Esophagus squamous epithelium (tissue), 5 donors: ENCODE measurements at places on chromosomes 6 and 20. TPM values are rescaled to one million over a fixed set of nuclear protein-coding genes. Genes with fewer than 3 reads are reported as not detected.

NOX3 gene
- total RNA-seq: not detected

TRIM31 gene
- total RNA-seq: not detected

- no peak for DNase-seq
Observed at GRCh38 chr6:119395192-119395591, 45.6 kb upstream of the MAN1A1 start.

- DNase-seq: no peak
Observed at GRCh38 chr6:148426317-148426977, 83.8 kb downstream of the SASH1 start.

GRCh38 chr6:46410334-46410953, 80.8 kb downstream of the RCAN2 start:
- DNase-seq: no peak

DNA sequence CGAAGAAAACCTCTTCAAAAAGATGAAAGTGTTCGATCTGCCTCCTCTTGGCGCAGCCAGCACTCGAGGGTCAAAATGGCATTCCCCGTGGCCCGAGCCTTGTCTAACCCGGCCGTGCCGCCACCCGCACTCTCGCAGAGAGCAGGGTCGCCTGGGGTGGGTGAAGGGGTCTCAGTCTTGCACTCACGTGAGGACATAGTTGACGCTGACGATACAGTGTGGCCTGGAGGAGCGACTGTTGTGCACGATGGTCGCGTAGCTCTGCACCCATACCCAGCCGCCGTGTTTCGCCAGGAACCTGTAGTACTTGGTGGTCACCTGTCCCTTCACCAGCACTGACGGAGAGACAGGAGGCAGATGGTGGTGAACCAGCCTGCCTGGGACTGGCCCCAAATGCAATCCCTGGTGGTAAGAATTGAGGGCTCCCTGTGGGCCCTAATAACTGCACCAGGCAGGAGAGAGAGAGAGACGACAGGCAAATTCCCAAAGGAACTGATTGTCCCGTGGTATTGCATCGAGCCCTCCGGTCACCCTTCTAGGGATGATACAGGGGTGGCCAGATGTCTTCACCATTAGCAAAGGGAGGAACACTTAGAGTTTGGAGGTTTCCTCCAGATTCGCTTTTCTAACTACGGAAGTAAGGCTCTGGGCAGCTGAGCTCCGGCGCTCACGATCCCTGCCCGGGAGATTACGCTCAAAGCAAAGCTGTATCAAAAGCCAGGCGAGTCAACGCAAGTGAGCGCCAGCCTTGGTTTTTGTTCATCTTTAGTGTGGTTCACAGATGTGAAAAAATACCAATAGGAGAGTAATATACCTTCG, 17.4 kb downstream of the SIM1 start:
- no peak for DNase-seq

- no peak for DNase-seq
Observed at GRCh38 chr6:134932098-134932497, 17.8 kb downstream of the ALDH8A1 start.

GRCh38 chr6:138912308-138912707, 75.7 kb downstream of the REPS1 start:
- DNase-seq: no peak

DNA sequence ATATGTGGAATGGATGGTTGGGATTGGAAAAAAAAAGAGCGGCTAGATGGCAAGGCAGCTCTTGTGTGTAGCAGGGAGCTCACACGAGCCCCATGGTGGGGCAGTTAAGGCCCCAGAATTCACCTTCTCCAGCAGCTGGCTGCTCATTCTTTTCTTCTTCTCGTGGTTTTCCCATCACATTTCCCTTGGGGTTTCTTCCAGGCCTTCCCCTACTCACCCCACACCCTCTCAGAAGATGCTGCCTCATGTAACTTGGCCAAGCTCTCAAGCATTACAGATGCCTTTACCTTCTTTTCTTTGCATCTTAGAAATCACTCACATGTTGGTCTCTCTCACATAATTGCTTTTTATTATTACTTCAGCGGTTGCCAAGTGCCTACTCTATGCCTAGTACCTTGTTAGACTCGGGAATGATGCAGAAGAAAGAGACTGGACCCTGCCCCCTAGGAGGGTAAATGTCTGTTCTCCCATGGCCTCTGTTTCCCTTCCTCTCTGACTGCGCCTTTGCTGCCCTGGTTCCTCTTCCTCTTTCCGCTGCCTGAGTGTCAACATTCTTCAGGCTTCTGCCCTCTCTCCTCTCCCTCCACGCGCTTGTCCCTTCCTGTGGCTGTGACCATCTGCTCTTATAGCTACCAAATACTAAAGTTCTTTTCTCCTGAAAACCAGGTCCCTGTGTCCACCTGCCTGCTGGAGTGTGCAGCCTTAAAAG, 28.6 kb downstream of the PPARD start:
- no peak for DNase-seq

DNA sequence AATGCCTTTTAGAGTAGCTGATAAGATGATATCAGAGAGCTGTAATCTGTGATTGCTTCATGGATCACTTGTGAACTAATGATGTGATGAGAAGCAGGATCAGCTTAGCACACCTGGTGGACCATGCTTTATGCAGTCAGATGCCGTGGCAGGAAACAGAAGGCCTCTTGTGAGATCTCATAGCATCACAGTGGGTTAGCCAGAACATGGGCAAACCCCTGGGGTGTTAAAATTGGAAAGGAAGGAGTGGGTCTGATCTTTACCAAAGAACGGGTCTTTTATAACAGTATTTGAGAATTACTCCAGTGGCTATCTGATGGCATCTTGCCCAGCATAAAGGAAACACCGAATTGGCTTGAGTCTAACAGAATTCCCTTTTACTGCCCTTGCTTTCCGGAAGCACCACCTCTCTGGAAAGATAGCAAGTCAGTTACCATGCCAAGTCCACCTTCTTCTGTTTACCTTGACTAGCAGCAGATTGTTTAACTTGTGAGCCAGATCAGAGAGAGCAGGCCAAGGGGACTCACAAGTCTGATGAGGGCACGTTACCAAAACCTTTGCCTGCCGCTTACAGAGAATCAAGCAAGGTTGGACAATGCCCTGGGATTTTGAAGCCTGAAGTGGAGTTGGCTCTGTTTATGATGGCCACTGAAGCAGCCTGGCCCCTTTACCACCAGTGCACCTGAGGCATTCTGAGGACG, 20.9 kb upstream of the SRF start:
- no peak for DNase-seq

DNA sequence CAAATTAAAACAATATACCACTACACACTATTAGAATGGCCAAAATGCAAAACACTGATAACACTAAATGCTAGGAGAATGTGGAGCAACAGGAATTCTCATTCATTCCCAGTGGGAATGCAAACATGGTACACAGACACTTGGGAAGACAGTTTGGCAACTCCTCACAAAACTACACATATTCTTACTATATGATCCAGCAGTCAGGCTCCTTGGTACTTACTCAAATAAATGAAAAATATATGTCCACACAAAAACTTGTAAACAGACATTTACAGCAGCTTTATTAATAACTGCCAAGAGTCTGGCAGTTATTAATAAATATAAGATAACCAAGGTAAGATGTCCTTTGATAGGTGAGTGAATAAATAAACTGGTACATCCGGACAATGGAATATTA, 44.9 kb downstream of the ABHD12 start:
- DNase-seq: no peak

DNA sequence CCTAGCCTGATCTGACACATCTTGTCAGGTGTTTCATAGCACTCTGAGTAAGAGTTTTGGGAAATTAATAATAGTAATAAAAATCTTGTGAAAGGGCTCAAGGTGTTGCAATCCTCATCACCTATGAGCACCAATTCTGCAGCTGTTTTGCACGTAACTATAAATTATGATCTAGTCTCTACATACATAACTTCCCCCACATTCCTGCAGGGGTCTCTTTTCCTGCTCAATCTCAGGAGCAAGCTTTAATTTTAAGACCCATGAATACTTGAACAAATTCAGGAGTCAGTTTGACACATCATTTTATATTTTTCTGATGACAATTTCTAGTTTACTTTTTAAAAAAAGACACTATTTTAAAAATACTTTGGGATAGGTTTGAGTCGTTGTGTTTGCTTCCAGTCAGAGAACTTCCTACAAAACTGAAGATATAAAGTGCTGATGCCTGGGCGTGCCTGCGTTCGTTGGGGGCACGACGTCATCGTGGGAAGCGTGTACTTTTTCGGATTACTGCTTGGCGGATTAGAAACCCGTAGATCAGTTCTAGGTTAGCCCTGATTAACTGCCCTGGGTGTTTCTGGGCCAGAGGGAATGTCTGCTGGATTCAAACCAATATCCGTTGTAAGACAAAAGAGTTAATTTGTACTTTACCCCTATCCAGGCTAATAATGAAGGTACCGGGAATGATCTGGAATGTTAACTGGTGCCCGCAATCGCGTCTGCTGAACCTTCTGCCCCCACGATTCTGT, 1.0 kb upstream of the E2F3 start:
- DNase-seq: no peak

DNA sequence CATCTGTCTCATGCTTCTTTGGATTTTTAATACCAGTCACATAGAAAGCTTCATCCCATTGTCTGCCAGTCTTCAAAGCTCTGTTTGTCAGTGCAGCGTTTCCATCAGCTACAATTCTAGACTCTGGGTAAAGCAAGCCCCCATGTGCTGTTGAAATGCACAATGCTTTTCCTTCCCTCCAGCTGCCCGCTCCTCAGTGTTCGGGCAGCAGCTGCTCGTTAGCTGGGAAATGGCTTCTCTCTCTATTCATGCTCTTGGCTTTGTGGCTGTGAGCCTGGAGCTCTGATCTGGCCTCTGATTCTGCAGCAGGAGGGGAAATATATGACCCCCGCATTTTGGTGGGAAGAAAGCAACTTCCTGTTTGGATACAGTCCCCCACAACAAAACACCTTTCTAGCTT, 213.0 kb upstream of the CDYL start:
- DNase-seq: no peak

DNA sequence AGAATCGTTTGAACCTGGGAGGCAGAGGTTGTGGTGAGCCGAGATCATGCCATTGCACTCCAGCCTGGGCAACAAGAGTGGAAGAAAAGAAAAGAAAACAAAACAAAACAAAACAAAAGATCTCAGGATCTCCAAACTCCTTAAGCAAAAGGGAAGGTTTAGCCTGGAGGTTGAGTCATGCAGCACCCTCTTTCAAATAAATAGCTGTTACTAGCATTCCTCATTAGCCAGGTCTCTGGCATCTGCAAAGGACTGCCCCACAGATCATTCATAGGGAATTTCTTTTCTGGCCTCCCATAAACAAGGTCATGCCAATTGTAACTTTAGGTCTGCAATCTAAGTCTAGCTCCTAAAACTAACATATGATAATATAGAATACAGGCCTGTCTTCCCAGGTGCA, 37.2 kb downstream of the EDN1 start:
- DNase-seq: no peak

- no peak for DNase-seq
Observed at GRCh38 chr20:17699931-17700351, at the start of gene BANF2. Gene BANF2 (plus strand): TSS chr20:17699966. CDS start chr20:17725026, 25,060 bp downstream.

DNA sequence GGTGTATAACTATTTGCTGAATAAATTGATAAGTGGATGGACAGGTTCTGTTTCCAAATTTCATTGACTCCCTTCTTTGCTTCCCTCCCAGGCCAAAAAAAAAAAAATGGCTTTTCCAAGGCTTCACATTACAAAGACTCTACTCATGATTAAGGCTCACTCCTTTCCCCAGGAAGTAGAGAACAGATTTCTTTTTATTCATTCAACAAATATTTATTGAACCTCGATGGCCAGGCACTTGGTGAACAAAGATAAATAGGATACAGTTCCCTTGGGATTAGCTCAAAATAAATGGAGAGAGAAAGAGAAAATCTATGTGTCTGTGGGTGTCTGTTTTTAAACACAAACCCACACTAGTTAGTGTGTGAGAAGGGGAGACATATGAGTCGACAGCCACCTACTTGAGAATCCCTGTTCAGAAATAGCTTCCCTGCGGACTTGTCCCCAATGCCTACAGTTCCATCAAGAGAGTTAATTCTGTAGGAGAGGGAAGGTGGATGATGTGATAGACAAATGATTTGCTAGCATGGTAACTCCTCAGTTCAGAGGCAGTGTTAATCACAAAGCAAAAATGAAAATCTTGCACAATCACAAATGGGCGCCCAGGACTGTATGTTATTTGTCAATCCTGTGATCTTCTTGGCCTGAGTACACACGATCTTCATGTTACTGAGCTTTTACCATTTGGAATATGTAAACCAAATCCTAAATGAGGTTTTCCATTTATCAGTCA, 20.3 kb downstream of the TRAF3IP2 start:
- no peak for DNase-seq

- DNase-seq: no peak
Observed at GRCh38 chr20:49595811-49596561, 28.0 kb upstream of the PTGIS start.

GRCh38 chr6:95581073-95581472, 3.7 kb downstream of the MANEA start:
- no peak for DNase-seq

DNA sequence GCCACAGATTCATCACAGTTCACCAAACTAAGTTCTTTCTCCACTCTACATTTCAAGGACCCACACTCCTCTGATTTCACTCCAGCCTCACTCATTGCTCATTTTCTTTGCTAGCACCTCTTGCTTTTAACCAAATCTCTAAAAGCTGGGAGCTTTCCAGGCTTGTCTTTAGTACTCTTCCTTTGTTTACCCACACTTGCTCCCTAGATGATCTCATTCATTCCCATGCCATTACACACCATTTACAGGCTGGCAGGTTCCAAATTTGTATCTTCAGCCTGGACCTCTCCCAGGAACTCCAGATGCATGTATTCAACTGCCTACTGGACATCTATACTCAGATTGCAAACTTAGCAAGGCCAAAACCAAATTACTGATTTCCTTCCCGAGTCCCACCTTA, 5.3 kb upstream of the GUCA1B start:
- no peak for DNase-seq

DNA sequence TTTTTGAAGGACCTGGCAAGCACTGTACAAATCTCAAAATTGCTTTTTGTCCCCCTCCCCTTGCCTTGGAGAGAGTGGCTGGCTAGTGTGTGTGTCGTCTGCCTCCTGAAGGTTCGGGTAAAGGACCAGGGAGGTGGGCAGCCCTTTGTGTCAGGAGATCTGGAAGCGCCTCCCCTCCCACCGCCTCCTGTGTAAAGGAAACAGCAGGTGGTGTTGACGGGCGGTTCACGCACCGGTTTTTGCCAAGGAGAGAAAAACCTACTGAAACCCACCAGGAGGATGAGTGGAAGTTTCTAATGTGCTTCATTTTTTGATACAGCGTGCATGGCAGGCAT, 1.2 kb downstream of the ENTPD6 start:
- DNase-seq: no peak
